ENCODE measurements at places on chromosomes 6 and 20.

GRCh38 chr6:29797135-29797534 lies 30.5 kb upstream of the HLA-G start:
- no peak for DNase-seq

DNA sequence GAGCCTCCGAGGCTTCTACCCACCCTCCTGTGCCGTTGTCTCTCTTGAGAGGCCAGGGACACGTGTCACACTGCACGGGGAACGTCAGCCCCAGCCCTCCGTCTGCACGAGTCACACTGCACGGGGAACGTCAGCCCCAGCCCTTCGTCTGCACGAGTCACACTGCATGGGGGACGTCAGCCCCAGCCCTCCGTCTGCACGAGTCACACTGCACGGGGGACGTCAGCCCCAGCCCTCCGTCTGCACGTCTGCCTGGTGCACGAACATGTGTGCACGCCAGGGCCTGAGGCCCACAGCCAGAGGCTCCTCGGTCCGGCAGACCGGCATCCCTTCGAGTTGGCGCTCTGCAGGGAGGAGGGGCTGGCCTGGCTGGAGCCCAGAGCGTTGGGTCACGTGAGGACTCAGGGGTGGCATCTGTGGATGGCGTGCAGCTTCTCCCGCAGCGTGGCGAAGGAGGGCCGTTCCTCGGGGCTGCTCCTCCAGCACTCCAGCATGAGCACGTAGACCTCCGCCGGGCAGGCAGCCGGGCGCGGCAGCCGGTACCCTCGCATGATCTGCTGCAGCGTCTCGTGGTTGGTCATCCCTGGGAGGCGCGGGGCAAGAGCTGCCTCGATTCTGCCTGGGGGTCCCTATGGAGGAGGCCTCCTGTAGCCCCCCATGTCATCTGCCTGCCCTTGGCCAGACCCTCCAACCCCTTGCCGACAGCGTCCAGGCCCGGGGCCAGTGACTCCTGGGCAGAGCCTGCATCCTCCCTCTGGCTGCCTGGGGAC lies 3.4 kb upstream of the PTK6 start:
- no peak for DNase-seq

DNA sequence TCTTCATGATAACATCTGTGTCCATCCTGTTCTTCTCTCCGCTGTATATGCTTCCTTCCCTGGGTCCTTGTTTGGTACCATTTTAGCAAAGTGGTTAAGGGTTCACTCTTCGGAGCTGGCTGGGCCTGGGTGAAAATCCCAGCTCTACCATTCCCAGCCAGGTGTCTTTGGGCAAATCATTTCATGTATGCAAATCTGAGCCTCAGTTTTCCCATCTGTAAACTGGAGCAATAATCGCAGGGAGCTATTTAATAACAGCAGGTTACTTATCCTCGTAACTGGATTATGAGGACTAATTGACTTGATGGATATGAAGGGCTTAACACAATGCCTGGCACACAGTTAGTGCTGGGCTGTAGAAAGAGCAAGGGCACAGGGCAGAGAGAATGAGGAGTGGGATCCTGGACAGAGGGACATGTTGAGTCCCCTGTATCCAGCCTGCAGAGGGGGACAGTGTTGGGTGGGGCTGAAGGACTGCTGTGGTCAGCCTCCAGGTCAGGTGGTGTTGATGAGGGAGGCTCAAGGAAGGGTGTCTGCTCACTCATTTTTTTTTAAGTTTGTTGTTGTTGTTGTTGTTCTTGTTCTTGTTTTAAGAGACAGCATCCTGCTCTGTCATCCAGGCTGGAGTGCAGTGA lies 44.3 kb upstream of the FAM83D start:
- no peak for DNase-seq

GRCh38 chr20:4604580-4604979 lies 117.1 kb upstream of the PRND start:
- DNase-seq = no peak

GRCh38 chr6:137776786-137777686 lies 90.0 kb upstream of the TNFAIP3 start:
- DNase-seq = no peak

- DNase-seq = no peak
Measured at GRCh38 chr6:56995347-56995902, 40.5 kb downstream of the BEND6 start.

DNA sequence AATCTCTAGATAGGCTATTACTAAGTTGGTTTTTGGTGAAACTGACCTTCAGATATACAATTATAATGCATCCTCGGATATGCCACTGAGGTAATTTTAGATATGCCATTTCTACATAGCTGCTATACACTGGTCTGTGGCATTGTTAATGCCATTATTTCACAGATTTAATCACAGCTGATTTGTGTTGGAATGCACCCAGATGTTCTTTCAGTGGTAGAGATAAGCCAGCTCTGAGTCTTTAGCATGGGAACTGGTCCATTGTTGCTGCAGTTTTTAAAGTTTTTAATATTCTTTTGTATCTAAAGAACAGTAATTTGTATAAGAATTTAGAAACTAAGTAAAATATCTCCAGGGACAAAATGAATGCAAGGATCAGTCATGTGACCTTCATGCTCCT lies 6.8 kb downstream of the TMX4 start:
- DNase-seq = no peak

- no peak for DNase-seq
Measured at GRCh38 chr6:159044899-159045727, at the start of gene TAGAP. Gene TAGAP, minus strand, starts transcription at chr6:159044991. Its CDS starts 845 bp downstream, at chr6:159044146.

- DNase-seq = no peak
Measured at GRCh38 chr20:8689337-8689736, 379.6 kb upstream of the PLCB4 start.

DNA sequence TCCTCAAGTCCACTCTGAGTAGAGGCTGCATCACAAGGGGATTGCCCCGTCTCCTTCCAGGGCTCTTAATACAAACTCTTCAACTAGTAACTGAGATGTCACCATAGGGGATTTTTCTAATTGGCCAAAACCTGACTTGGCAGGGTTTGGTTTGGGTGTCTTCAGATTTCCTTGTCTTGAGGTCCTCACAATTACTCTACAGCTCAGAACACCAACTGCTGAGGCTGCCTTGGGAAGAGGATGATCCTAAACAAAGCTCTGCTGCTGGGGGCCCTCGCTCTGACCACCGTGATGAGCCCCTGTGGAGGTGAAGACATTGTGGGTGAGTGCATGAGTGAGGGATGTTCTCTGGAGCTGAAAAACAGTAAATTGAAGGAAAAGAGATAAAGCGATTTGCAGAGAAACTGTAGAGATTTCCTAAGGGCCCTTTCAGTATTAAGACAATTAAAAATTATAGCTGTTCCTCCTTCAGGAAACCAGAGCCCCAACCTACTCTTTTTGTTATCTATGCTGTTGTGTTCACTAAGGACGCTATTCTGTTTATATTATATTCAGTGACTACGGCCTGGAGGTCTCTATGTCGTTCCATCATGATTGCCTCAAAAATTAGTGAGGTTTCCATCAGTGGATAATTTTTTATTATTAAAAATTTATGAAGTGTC lies at the start of gene HLA-DQA1:
TSS of gene HLA-DQA1 (plus strand) at position 188 of the 662 bp plus-strand sequence. CDS start at position 241, 53 bp downstream.
- no peak for DNase-seq
